ENCODE measurements at places on chromosomes 7 and 10.

- no peak for DNase-seq
These were observed 15.0 kb downstream of the PTN start for GRCh38 chr7:137328373-137329120.

- DNase-seq, result no peak
These were observed 90.0 kb downstream of the ST7 start for GRCh38 chr7:117043108-117043825.

DNA sequence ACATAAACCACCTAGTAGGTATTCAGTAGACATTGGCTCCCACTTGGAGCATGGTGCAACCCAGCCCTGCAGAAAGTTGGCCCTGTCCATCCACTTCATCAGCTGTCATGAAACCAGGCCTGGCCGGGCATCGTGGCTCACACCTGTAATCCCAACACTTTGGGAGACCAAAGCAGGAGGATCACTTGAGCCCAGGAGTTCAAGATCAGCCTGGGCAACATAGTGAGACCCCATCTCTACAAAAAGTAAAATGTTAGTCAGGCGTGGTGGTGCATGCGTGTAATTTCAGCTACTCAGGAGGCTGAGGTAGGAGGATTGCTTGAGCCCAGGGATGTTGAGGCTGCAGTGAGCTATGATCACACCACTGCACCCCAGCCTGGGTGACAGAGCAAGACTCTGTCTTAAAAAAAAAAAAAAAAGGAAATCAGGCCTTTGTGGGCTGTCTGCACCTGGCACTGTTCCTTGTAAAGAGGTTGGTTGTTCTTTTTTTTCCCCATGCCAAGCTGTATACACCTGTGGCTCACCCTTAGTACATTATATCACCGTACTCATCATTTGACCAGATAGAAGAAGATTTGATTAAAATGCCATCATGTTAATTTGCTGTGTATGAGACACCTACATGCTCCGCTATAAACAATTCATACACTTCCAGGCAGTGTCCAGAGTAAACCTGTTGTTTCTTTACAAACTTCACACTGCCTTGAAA, 45.4 kb upstream of the GRID1 start:
- DNase-seq, result no peak

- no peak for DNase-seq
These were observed 5.8 kb upstream of the AEBP1 start for GRCh38 chr7:44098092-44099068.

GRCh38 chr10:12501841-12502525, 152.6 kb downstream of the CAMK1D start:
- DNase-seq, result no peak

GRCh38 chr10:5556576-5556975, 31.8 kb downstream of the CALML3 start:
- DNase-seq, result no peak

DNA sequence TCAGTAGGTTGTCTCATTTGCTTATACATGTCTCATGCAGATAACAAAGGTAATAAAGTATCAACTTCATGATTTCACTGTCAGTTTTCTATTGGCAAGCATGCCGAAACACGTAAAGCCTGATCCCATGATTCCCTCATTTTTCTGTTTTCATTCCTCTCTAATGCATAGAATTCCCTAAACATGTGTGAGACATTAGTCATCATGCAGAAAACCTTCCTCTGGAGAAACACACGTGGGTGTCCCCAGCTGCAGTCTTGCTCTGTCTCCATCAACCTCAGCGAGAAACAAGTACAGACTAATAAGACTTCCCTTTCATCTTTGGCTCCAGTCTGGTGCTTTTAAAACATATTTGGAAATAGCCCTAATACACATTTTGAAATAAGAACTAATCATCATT, 432.7 kb upstream of the VSTM2A start:
- DNase-seq, result no peak

DNA sequence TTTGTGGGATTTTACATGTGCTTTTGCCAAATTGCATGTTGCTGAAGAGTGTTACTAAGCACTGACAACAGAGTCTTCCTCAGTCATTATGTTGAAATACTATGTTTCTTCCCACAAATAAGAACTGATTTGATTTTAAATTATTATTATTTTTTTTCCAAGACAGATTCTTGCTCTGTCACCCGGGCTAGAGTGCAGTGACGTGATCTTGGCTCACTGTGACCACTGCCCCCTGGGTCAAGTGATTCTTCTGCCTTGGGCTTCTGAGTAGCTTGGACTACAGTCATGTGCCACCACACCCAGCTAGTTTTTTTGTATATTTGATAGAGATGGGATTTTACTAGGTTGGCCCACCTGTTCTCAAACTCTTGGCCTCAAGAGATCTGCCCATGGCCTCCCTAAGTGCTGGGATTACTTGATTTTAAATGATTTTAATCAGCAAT, 42.3 kb downstream of the MINPP1 start:
- DNase-seq, result no peak

DNA sequence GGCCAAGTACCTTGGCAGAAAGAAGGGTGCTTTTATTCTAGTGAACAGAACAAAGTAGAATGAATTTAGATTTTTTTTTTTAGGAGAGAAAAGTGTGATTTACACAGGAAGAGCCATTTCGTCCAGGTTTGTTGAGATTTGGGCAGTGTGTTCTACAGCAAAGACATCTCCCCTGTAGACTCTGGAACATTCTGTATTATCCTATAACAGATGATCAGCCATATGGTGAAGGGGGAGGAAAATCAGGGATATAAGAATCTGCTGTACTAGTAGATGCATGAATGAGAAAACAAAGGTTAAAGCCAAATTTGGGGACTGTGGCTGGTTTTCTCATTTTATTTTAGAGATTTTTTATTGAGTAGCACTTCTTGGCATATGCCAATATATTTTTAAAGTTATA, 453.7 kb upstream of the LRRTM3 start:
- DNase-seq, result no peak

DNA sequence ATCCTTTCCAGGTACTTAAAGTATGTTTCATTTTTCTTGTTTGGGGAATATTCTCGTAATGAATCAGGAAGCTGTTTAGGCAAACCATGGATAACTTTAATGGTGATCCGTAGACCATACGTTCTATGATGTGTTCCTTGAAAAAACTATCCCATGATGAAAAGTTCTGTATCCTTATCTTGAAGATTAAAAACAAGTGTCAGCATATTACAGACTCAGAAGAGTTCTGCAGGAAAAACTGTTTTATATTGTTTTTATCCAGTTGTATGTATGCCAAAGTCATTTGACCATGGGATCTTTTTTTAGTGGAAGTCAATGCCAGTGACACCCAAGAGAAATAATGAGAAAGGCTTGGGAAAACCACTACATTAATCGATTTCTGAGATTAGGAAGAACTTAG, 52.0 kb downstream of the DLD start:
- DNase-seq, result no peak

GRCh38 chr7:111561654-111561903, 713 bp downstream of the IMMP2L start:
- peak; percentile 18 for DNase-seq

GRCh38 chr10:70838270-70838805, 22.6 kb downstream of the SGPL1 start:
- no peak for DNase-seq
